ENCODE measurements at places on chromosomes 5 and 9.

- DNase-seq, result no peak
These were observed 109.1 kb downstream of the EGFLAM start for GRCh38 chr5:38367410-38367809.

- DNase-seq, result peak; percentile 20
These were observed 101.7 kb downstream of the GDNF start for GRCh38 chr5:37738057-37738691.

DNA sequence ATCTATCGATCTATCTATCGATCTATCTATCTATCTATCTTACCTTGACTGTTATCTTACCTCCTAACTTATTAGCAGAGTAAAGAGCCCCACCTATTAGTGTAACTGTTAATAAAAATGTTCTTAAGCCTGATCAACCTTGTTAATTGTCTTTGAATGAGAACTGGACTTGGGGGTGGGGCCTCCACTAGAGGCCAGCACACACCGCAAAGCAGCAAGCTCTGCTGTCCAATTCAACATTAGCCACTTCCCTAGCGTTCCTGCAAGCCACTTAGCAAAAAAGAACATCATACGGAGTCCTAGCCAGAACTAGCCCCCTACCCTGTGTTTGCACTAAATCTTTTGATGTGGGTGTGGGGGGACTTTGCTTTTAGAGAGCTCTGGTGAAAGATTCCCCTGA, 515.8 kb downstream of the KDM4C start:
- no peak for DNase-seq

GRCh38 chr5:179699616-179700237, 960 bp downstream of the CANX start:
- peak; percentile 37 for DNase-seq

- DNase-seq, result no peak
These were observed 24.6 kb downstream of the SSBP2 start for GRCh38 chr5:81726297-81726696.

GRCh38 chr5:73531356-73531755, 33.1 kb downstream of the BTF3 start:
- DNase-seq, result no peak

DNA sequence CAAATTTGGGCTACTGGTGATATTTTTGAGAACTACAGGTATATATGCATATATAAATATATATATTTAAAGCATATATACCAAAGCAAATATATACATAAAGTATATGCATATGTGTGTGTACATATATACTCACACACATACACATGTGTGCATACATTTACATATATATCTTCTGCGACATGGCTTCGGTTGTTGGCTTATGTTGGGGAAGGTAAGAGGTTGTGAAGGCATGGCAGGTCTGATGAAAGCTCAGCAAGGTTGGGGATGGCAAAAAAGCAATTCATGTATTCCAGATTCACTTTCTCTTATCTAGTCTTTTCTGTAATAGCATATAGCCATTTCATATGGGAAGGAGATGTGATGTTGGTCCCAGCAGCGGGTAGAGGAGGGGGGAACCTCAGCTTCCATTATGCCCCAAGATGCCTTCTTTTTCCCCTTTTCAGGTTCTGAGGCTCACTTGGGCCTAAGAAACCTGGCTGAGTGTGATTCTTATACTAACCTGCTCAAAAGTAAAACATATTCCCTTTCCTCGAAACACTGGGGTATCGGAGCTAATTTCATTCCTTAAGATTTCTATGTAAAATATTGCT, 201.7 kb downstream of the MEF2C start:
- no peak for DNase-seq

DNA sequence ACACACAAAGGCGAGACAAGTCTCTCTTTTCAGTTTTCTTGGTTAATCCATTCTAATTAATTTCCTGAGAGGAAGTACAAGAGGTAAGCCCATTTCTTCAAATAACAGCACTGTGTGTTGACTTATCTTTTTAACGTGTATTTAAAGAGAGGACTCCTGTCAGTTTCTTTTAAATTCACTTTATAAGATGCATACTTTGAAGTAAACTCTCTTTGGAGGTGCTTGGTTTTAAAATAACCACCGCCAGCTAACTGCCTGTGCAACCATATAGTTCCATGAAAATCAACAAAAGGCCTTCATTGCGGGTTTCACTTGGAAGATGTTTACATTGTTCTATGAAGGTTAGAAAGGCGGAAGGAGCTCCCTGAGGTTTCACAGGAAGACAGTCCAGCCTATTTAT, 13.1 kb upstream of the SERINC5 start:
- no peak for DNase-seq

DNA sequence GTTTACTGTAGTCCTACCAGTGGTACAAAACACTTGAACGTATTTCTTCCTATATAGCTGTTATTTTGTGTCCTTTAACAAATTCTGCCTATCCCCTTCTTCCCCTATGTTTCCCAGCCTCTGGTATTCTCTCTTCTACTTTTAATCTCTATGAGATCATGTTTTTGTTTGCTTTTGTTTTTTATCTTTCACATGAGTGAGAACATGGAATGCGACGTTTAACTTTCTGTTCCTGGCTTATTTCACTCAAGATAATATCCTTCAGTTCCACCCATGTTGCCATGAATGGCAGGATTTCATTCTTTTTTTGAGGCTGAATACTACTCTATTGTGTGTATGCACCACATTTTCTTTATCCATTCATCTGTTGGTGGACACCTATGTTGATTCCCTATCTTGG, 634.4 kb upstream of the WWC1 start:
- DNase-seq, result no peak

DNA sequence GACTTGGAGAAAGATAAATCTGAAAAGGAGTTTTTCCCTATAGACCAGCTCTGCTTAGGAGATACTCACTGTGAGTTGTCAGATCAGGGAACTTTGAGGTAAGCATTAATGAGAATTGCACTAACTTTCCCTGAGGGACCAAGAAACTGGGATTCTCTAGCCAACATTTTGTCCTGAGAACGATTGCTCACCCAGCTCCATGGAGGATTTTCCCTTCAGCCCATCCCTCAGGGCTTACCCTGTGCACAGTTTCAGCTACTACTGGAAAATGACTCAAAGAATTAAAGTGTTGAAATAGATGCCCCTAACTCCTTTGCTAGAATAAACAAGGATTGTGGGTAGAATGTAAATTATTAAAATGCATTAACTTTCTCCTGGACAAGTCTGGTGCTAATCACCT, 237.2 kb upstream of the IL12B start:
- DNase-seq, result no peak

DNA sequence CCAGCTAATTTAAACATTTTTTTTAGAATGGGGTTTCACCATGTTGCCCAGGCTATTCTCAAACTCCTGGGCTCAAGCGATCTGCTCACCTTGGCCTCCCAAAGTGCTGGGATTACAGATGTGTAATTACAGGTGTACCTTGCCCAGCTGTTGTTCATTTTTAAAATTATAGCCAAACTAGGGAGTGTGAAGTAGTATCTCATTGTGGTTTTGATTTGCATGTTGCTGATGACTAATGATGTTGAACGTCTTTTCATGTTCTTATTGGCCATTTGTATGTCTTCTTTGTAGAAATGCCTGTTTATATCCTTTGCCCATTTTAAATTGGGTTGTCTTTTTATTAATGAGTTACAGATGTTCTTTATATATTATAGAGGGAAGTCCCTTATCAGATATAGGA, 31.5 kb downstream of the EHMT1 start:
- no peak for DNase-seq

GRCh38 chr5:95930141-95930930, 31.3 kb downstream of the ELL2 start:
- DNase-seq, result no peak

GRCh38 chr5:172079876-172080275, 73.4 kb upstream of the FBXW11 start:
- DNase-seq, result no peak

GRCh38 chr5:172715931-172716682, 54.9 kb downstream of the DUSP1 start:
- DNase-seq, result no peak

- no peak for DNase-seq
These were observed 87.7 kb upstream of the PTPN3 start for GRCh38 chr9:109585796-109586195.

GRCh38 chr9:93209576-93210323, 25.8 kb downstream of the WNK2 start:
- no peak for DNase-seq

GRCh38 chr9:36401164-36401740, 1.2 kb upstream of the RNF38 start:
- DNase-seq, result no peak

DNA sequence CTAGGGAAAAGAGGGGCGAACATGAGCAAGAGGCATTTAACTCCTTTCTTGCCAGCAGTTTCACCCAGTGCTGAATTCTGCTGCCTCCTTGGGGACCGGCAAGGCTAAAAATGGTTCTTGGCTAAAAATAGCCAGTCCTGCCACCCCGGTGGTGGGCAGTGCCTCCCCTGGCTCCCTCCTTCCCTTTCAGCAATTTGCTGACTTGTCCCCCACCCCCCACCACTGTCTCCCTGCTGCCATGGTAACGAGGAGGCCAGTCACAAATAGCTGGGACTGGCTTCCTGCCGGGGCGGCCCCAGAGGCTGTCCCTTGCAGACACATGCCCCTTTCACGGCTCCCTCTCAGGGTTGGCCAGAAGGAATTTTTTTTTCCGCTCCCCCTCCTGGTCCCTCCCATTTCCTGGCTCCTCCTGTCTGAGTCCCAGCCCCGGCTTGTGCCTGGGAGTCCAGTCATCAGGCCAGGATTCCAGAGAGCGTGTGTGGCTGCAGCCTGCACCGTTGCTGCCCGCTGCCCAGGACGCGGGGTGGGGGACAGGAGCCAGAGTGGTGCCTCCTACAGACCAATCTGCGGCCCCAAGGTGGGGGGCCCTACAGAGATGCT, 130.3 kb downstream of the RGS3 start:
- no peak for DNase-seq

- no peak for DNase-seq
These were observed 14.9 kb upstream of the DELE1 start for GRCh38 chr5:141908796-141909195.

DNA sequence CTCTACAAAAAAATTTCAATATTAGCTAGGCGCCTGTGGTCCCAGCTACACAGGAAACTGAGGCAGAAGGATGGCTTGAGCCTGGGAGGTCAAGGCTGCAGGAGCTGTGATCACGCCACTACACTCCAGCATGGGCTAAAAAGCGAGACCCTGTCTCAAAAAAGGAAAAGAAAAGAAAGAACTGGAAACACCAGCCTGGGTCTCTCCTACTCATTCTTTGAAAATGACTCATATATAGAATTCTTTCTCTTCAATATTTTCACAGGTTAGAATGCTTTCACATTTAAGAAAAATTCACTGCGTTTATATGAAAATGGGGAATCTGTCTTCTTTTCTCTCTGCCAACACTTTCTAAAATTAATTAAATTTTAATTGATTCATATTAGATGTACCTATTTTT, 115.6 kb downstream of the TRPM6 start:
- no peak for DNase-seq

- no peak for DNase-seq
These were observed 2071.2 kb upstream of the CDH6 start for GRCh38 chr5:29122306-29122705.

DNA sequence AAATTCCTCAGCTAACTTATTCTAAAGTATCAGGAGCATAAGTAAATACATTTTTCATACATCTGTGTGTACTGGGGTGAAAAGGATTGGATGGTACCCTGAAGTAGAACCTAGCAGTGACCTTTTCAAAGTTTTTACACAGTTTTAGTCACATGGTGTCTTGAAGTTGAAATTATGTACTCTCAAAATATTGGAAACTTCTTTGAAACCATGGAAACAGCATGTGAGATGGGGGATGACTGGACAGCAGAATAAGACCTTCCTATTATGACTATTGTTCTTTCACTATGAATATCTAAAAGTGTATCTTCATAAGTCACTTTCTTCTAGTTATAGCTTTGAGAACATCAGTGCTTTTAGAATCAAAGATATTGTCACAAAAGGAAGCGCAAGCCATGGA, 301.5 kb upstream of the ELAVL2 start:
- DNase-seq, result no peak

GRCh38 chr9:117412006-117412715, 2.7 kb downstream of the ASTN2 start:
- DNase-seq, result no peak

DNA sequence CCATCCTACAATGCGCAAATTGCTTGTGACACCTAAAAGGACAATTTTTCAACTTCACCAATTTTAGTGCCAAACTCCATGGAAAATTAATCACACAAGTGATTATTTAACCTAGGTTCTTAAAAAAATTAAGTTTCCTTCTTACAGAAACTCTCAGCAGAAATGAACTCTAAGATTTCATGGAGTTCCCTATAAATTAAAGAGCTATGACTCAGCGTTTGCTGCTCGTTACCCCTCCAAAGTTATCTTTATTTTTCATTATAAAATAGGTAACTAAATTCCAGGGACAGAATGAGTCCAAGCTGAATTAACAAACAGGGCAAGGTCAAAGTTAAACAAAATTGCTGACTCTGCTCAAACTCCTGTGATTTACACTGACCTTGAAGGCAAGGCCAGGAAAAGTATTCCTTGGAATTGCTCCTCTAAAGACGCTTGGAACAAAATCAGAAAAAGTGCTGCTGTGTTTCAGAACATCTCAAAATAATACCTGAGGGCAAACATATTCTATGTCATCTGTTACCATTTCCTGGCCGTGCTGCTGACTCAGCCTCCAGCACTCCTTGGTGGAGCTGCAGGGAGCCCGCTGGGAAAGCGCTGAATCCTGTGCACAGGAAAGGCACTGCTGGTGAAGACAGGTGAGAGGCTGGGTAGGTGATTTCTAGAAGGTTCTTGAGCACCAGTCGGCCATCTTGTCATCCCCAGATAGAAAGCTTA, 2.5 kb upstream of the CMBL start:
- DNase-seq, result no peak

DNA sequence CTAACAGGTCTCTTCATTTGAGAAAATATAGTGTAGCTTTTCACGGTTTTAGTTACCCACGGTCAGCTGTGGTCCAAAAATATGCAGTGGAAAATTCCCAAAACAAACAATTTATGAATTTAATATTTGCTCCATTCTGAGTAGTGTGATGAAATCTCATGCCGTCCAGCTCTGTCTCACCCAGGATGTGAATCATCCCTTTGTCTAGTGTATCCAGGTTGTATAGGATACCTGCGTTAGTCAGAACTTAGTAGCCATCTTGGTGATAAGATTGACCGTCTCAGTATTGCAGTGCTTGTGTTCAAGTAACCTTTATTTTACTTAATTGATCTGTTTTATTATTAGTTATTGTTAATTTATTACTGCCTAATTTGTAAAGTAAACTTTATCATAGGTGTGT, 41.1 kb downstream of the NDUFS4 start:
- no peak for DNase-seq

DNA sequence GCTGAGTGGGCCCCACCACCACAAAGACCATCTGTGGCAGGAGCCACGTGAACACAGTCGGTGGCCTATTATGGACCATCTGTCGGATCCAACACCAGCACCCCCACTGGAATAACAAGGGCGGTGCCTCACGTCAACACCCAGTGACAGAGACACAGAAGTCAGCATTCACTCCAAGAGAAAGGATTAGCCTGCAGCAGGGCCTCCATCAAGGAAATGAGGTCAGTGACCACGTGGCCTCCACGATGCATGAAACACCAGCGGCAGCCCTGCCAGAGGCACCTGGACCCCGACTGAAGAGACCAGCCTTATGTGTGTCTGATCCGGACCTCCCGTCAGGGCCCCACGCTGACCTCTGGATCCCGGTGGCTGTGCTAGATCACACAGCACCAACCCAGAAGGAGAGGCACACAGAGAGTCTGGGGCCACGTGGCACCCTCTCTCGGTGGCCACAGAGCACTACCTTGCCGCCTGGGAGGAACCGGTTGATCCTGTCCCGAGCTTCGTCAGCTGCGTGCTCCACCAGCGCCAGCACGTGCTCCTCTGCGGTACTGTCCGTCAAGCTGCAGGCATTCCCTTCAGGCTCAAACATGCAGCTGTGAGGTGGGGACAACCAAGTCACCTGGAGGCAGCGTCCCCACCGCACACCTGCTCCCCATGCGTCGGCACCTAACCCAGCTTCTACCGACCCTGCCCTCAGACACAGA, 9.0 kb downstream of the BRD9 start:
- no peak for DNase-seq
